ENCODE measurements at places on chromosomes 7 and 10.

GRCh38 chr7:16934722-16935340, 53.0 kb upstream of the AGR3 start:
- DNase-seq, result no peak

DNA sequence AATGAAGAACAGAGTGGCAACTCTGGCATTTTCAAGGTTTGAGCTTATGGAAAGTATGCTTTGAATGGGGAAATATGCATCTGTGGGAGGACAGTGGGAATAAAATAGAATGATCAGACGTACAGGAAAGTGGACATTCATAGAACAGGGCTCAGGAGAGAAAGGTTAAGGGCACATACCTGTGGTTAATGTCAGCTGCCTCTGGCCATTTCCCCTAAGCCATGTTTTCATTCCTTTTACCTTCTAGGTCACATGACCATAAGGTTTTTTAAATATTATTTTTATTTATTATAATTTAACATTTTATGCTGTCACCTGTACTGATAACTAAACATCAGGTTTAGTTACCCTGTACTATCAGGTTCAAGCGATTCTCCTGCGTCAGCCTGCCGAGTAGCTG, 52.8 kb downstream of the LRRC4 start:
- DNase-seq, result no peak

DNA sequence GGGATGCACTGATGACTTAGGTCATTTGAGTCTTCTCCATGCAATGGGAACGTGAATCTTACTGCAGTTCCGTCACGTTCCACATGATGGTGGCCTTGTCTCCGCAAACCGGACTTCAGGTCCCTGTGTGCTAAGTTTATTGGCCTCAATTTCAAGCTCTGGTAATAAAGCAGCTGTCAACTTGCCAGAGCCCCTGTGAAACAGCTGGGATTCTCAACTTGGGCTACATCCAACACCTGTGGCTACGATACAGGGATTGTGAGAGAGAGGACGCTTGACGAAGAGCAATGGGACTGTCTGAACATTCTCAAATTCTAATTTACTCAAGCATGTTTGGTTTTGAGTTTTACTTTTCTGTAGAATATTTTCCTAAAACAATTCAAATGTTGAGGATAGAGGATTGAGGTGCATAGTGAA, 174.2 kb downstream of the PTN start:
- DNase-seq, result no peak

DNA sequence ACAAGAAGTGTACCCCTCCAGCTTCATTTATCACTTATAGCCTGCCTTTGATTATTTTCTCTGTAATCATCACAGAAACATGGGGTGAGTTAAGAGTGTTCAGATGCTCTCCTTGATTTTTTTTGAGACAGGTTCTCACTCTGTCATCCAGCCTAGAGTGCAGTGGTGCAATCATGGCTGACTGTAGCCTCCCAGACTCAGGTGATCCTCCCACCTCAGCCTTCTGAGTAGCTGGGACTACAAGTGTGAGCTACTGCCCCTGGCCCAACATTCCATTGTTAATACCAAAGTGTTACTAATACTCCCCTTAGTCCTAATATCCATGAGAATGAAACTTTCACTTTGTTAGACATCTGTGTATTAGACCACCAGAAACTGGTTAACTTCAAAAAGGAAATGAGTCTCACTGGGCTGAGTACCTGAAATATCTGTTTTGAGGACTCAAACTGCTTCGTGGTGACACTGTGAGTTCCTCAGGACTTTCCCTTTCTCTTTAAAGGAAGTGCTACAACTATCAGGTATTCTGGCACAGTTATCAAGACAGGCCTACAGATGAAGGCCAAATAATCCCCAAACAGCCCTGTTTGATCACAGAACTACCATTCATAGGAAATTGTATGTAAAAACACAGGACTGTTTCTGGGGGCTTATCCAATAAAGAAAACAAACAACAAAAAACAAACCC, 20.5 kb upstream of the CFAP70 start:
- DNase-seq, result no peak

- no peak for DNase-seq
These were observed 76.6 kb upstream of the PFKP start for GRCh38 chr10:2990764-2991163.

- no peak for DNase-seq
These were observed 9.2 kb downstream of the BNIP3 start for GRCh38 chr10:131972474-131973071.

- DNase-seq, result no peak
These were observed 123.9 kb downstream of the PCLO start for GRCh38 chr7:83038787-83039186.

DNA sequence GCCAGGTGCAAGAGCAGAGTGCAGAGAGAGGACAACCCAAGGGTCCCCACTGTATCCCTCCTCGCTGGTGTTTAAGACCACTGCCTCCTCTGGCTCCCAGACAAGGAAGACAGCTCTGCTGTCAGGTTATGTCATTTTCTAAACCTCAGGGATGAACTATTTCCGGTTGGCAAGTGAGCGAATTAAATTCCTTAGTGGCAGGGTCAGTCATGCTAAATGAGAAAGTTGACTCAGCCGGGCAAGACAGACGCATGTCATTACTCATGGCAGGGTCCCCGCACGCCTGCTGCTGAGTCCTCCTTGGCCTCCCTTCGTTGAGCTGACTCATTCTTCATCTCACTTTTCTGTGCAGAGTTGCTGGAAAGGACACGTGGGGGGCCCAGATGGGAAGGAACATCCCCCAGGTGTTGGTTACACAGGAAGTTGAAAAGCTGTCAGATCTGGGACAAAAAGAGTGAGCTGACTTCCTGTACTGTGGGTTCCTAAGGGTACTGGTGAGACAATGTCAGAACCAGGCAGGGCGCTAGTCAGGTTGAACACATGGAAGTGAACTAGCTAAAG, 47.1 kb upstream of the UCN3 start:
- DNase-seq, result peak; percentile 33

- no peak for DNase-seq
These were observed 1.3 kb downstream of the LSMEM1 start for GRCh38 chr7:112481833-112482670.

- no peak for DNase-seq
These were observed 50.4 kb downstream of the IGF2BP3 start for GRCh38 chr7:23419845-23420244.

- no peak for DNase-seq
These were observed 604 bp downstream of the MXI1 start for GRCh38 chr10:110207805-110208613.

GRCh38 chr7:80941208-80941758, 22.4 kb upstream of the SEMA3C start:
- no peak for DNase-seq

- DNase-seq, result no peak
These were observed 31.4 kb upstream of the FAM133B start for GRCh38 chr7:92621561-92622023.

- DNase-seq, result no peak
These were observed 12.9 kb downstream of the JCAD start for GRCh38 chr10:30046476-30046875.

DNA sequence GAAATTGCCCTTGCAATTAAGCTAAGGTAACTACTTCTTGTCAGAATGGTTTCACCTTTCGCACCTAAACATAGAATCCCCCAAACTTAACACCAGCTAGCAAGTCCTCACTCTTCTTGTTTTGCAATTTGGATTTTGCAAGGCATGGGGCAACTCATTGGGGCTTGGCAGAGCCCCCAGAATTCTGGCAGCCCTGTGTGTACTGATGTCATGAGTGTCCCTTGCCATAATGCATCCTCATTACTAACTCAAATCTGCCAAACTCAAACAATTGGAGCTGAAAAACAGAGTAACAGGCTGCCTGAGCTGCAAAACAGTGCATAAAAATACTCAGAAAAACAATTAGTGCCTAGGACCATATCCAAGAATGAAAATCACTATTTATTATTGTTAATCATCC, 7.9 kb upstream of the XPNPEP1 start:
- no peak for DNase-seq

DNA sequence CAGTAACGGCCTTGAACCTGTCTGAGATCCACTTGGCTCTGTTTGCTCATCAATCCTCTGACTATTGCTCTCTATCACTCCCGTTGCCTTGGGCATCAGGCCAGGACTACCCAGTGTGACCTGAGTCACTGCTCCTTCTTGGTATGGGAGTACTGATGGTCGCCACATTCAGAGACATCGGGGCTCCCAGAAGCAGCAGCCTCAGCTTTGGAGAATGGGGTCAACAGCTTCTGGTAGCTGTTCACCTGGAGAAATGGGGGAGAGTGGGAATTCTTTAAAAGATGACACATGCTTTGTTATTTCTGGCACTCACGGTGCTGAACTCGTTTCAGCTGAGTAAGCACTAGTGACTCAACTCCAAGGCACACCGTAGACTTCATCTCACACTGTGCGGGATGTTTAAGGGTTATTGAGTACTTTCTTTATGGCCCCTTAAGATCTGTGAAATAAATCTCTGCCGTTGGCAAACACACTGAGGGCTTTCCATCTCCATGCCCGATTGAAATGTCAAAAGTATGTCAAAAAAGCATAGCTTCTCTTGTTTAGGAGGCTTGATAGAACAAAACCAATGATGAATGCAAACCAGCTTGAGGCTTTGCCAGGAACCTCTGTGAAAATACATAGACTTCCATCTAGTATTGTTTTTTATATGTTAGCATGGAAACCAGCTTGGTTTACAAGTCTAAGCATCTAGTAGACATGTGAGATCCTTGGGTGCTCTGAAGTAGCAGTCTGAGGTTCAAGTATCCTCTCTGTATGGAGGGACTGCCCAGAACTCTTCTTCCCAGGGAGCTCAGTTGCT, 333.1 kb downstream of the CXCL12 start:
- no peak for DNase-seq

- no peak for DNase-seq
These were observed 7.5 kb downstream of the AGK start for GRCh38 chr7:141558544-141559183.

- no peak for DNase-seq
These were observed 442 bp downstream of the STYXL1 start for GRCh38 chr7:76047305-76047810.

GRCh38 chr10:125023255-125023654, 81.3 kb downstream of the ZRANB1 start:
- no peak for DNase-seq

- no peak for DNase-seq
These were observed 14.8 kb downstream of the C7orf33 start for GRCh38 chr7:148605350-148605749.

DNA sequence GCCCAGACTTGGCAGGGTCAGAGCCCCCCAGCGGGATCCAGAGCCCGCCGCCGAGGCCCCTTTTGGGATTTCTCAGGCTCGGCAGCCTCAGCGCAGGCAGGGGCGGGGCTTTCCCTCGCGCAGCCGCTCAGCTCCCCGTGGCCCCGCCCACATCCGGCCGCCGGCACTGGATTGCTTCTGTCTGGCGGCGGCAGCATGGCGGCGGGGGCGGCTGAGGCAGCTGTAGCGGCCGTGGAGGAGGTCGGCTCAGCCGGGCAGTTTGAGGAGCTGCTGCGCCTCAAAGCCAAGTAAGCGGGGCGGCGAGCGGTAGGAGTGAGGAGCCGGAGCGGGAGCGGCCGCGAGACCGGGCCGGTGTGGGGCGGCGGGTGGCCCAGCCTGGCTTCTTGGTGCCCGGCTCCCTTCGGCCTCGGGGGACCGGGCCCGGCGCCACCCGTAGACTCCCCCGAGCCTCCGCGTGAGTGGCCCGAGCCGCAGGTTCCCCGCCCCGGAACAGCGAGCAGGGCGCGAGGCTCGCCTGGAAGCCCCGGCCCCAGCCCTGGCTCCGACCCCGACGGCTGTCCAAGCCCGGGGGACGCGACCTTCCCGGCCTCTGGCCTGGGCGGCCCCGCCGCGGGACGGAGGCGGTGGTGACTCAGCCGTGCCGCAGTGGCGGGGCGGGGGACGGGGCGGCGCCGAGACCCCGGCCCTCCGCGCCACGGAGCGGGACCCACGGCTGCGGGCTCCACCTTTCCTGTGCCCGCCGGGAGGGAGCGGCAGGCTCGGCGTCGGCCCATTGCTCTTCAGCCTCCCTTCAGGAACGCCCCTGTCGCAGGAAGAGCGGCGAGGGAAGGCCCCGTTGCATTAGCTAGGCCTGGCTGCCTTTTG, at the start of gene GLRX3:
GLRX3 (plus strand) TSS at position 166 of the 864 bp plus-strand sequence; CDS start at position 196, 30 bp downstream.
- peak; percentile 87 for DNase-seq

GRCh38 chr10:114195079-114195478, 15.9 kb downstream of the TDRD1 start:
- no peak for DNase-seq

DNA sequence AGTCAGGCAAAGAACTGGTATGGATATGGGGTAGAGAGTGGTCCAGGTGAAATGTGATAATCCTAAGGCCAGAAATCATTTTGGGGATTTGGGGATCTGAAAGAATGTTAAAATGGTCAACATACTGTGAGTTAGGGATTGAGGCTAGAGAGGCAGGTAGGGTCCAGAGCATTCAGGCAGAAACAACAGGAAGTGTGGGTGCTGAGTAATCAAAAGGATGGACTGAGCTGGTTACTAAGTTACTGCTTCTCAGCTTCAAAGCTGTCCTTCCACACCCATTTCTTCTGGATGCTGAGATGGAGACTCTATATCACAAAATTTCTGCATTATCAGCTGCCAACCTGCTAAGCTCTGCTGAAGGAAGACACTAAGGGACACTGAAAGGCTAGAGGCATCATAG, 30.6 kb upstream of the PRKCQ start:
- no peak for DNase-seq

- no peak for DNase-seq
These were observed 23.6 kb downstream of the TSPAN15 start for GRCh38 chr10:69474742-69475432.

GRCh38 chr7:114365791-114366190, 48.8 kb upstream of the FOXP2 start:
- no peak for DNase-seq

DNA sequence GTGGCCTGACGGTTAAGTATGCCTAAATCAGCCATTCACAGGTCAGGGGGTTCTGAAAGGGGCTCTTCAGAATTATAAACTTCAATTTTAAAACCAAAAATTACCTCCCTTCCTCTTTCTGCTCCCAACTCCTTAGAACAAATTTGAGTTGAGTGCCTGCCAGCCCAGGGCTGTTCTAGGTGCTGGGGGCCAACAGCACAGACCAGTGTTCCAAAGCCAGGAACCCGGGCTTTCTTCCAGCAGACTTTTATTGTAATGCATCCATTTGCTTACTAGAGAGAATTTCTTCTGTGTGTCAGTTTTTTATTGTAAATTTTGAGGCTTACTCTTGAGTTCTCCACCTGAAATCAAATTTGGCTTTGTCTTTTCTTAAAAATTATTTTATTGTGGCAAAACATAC, 238.5 kb downstream of the CACNB2 start:
- no peak for DNase-seq

GRCh38 chr10:119284679-119285096, 77.3 kb downstream of the GRK5 start:
- DNase-seq, result no peak

DNA sequence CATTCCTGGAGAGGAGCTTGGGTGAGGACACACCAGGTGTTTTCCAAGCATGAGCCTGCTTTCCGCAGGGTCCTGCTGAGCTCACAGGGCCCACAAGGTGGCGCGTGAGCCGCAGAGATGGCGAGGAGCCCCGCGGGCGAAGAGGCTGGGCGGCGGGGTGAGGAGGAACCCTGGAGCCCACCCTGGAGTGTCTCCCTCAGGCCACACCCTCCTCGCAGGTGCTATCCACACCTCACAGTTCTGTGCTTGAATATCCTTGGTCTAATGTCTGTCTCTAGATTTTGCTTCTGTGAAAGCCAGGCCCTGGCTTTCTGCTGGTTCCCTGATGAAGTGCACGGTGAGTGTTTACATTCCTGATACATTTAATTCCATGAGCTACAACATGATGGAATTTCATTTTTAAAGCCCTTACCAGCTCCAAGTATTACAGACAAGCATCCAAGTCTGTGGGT, 433.6 kb downstream of the ACTR3B start:
- DNase-seq, result no peak

- no peak for DNase-seq
These were observed 284.4 kb upstream of the PHYHIPL start for GRCh38 chr10:58892031-58892531.
